ENCODE measurements at places on chromosomes 3 and 15.

DNA sequence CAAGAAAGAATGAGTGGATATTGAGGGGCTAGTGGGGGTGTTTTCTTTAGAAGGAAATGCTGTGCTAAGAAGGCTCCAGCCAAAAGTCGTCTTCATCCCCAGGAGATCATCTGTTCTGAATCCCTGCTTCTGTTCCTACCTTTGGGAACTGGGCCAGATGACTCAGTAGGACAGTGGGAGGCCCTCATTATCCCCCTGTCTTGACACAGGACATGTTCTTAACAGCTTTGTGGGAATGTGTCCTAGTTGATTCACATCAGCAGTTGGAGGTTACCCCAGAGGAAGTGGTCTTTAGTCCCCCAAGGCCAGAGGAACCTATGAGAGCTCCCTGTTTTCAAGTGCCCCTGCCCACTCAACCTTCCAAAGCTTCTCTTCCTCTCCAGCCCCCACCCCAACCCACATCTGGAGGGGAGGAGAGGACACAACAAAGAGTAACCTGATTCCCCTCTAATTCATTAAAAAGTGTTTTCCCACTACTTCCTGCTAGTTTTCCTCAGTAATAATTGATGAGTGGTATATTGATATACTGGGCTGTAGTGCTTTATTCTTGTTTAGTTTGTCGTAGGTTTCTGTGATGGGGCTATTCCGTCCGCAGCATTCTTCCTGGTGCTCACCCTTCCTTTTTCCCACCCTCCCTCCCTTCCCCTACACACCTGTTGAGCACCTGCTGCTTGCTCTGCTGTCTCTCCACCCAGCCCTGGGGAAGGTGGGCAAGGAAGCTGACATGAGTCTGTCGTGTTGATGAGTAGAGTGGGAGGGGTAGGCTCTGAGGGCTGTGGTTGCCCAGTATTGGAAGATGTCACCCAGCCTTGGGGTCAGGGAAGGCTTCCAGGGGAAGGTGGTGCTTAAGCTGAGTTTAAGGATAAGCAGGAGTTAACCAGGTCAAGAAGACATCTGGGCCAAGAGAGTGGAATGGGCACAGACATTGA is 9.3 kb downstream of the PXYLP1 start:
- no peak for DNase-seq

DNA sequence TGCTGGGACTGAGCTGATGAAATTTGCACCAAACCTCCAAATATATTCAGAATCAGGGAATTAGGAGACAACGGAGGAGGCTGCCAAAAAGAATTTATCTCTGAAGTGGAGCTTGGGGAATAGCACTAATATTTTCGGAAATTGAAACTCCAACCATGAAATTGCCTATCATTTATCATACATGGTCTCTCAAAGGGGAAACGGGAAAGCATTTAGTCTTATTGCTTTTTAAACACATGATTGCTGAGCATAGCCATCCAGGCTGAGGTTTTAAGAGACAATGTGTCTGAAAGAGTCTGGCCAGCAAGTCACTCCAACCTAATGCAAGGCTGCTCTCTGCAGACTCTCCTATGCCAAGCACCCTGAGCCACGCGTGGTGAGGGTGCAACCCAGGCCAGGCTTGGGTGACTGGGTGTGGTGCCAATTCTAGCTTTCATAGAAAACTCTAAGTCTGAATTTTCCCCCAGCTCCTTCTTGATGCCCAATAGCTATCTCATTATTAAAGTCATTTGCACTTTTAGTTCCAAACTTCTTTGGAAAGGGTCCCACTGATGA is 200.2 kb downstream of the RPLP1 start:
- no peak for DNase-seq

DNA sequence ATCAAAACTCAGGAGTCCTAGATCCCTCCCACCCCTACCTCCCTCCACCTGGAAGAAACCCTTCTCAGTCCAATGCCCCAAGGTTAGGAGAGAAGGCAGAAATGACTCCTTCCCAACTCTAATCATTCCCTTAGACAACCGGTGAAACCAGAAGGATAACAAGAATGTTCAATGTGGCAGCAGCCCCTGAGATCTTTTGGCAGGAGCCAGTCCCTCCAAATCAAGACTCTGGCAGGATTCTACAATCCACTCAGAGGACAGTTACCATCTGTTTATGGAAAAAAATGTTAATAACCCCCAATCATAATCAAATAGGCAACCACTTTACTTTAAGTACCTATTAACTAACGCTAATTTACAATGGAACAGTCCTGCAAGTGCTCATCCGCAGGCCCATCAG is 136.5 kb downstream of the NTRK3 start:
- no peak for DNase-seq

GRCh38 chr3:194905696-194906095 is 220.0 kb downstream of the FAM43A start:
- no peak for DNase-seq

GRCh38 chr3:62169906-62170660 is 203.3 kb downstream of the FEZF2 start:
- no peak for DNase-seq

- DNase-seq = no peak
These were observed 71.3 kb downstream of the SPRED1 start for GRCh38 chr15:38323895-38324294.

- no peak for DNase-seq
These were observed 3.7 kb downstream of the CIB1 start for GRCh38 chr15:90230071-90230494.

DNA sequence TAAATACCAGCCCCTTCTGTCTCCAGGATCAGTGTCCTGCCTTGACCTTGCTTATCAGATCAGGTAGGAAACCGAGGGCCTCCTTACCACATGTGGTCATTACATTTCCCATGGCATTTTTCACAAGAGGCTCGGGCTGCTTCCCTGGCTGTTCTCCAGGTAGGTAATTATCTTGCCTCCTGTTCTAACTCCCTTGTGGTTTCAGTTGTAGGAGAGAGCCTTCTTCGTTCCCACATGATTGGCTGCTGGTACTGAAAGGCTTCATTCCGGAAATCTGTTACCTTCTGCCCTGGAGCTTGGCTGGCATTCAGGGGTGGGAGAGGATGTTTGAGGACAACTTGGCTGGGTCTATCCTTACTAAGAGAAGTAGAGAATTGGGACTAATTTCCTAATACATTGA is 46.8 kb upstream of the RORA start:
- no peak for DNase-seq

DNA sequence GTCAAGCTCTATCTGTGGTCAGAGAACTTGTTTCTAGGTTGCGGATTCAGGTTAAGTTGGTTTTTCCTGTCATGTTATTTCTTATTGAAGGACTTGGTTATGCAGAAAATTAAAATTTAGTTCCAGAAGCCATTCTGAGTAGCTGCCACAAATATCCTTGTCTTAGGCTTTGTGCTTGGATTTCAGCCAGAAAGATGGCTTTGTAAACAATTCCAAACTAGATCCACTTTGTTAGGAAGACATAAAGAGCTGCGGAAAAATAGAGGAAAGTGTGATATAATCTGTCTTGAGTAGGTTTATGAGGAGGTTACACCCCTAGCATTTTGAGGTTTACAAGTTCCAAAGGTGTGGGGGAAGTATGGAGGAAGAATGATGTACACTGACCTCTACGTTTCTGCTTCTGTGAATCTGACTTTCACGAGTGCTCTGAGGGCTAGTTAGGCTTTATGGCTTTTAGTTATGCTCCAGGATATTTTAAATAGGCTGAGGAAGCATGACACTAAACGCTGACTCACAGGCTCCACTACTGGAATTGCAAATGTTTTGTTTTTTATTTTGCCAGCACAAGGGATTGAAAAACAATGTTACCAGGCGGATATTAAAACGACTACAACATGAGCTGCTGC is 46.3 kb upstream of the UTS2B start:
- no peak for DNase-seq

DNA sequence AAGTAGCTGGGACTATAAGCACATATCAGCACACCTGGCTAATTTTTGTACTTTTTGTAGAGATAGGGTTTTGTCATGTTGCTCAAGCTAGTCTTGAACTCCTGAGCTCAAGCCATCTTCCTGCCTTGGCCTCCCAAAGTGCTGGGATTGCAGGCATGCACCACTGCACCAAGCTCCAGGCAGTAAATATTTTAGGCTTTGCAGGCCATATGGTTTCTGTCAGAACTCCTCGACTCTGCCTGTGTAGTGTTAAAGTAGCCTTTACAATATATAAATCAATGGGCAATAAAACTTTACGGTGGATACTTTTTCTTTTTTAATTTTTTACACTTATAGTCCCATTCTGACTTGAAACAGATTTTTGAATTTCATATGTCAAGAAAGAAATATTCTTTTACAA is 41.6 kb downstream of the DAG1 start:
- DNase-seq = no peak

DNA sequence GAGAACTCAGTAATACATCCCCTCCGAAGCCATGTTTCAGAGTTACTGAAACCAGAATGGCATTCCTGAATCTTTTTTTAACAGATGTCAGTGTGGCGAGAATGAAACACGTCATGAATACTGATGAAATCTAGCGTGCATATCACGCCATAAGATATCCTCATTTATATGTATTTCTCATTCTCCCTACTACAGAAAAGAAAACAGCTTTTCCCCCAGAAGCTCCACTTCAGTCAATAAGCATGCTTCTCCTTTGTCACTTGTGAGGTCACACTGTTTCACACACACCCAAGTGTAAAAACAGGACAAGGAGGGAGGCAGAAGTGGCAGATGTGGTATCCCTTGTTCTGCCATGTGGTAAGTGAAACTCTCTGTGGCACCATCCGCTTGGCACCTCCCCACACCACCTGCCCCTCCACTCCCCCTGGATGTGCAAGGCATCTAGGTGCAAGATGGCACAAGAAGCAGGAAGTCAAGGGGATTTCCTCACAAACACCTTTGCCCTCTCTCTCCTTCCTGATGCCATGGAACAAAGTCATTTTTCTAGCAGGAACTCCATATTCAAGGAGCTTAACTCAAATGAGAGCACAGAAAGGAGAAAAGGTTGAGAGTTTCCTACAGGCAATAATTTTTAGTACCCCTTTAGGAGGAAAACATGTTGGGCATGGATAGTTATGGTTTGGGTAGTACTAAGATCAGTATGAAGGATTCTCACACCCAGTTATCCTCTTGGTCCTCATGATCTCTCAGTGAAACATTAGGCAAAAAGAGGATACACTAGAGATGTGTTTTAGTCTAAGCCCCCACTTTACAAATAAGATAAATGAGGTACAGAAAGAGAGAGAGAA is 47.5 kb upstream of the FRMD4B start:
- no peak for DNase-seq

- DNase-seq = no peak
These were observed 22.2 kb downstream of the ALDH1A2 start for GRCh38 chr15:58043192-58043903.

DNA sequence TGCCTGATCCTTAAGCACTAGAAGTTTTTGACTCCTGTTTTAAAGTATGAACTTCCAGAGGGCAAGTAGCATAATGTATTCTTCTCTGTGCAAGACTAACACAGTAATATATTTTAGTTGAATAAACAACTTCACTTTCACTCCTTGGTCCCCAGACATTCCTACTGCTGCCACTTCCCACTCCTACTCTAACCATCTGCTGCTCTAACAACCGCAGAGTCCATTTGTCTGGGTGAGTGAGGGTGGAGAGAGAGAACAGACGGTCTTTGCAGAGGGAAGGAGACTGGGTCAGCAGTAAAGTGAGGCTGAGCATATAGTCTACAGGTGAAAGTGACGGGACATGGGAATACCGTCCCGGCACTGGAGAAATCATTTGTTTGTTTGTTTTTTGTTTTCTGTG is 301.0 kb upstream of the SLCO3A1 start:
- DNase-seq = no peak

- DNase-seq = no peak
These were observed 50.7 kb downstream of the PROS1 start for GRCh38 chr3:93923006-93923405.

- no peak for DNase-seq
These were observed 871 bp downstream of the MAP1A start for GRCh38 chr15:43518197-43518761.

- DNase-seq = no peak
These were observed 58.4 kb upstream of the HRH1 start for GRCh38 chr3:11095932-11096265.

DNA sequence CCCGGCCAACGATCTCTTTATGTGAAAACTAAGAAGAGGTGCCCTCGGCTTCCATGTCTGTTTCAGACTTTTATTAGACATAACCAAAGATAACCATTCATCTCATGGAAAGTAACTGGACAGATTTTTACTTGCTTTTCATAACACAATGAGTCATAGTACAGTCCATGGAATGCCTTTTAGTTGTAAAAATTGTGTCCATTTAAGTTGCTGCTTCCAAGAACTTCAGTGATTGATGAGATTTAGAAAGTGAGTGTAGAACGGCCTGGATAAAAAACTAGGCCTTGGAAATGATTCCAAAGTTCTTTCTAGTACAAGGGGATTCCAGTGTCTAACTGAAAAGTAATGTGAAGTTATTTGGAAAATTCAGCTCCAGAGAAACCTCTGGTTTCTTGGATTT is 10.8 kb downstream of the EIF2AK4 start:
- DNase-seq = no peak

- DNase-seq = no peak
These were observed 75.1 kb upstream of the ETV5 start for GRCh38 chr3:186184021-186184420.

GRCh38 chr3:76438971-76439370 is 600.9 kb upstream of the ROBO2 start:
- DNase-seq = no peak

- DNase-seq = no peak
These were observed 419.2 kb downstream of the MECOM start for GRCh38 chr3:169244119-169244864.

GRCh38 chr3:153835540-153835939 is 285.6 kb upstream of the ARHGEF26 start:
- DNase-seq = no peak

- DNase-seq = no peak
These were observed 103.5 kb downstream of the TBC1D2B start for GRCh38 chr15:77974098-77974414.

- no peak for DNase-seq
These were observed 1264.3 kb upstream of the ALCAM start for GRCh38 chr3:104102386-104102785.
